ENCODE measurements at places on chromosomes 5 and 9.

DNA sequence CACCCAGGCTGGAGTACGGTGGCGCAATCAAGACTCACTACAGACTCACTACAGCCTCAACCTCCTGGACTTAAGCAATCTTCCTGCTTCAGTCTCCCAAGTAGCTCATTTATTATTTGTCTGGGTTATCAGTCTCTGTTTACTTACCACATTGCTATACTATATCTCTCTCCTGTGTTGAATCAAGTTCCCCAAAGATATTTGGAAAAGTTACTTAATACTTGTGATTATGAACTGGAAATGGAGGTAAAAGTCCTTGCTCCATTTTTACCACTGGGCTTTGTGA is 55.6 kb downstream of the ANGPTL2 start:
- H3K4me1 ChIP-seq = no peaks in the 10 kb centered on the region
- no peak overlapping the region for H3K27ac ChIP-seq
- H3K27me3 ChIP-seq = no peaks in the 10 kb centered on the region
- no peak overlapping the region for H3K4me3 ChIP-seq

DNA sequence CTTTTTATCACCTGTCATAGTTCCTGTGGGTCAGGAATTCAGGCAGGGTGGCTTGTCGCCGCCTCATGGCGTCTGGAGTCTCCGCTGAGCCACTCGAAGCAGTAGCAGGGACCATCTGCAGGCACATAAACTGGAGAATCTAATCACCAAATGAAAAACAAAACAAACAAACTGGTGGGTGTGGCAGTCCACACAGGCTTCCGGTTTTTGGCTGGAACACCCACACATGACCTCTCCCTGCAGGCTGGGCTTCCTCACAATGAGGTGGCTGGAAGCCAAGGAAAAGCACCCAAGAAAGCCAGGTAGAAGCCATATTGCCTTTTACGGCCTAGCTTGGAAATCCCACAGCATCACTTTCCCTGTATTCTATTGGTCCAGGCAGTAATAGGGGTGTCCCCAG is 197.0 kb downstream of the SYK start:
- no peak overlapping the region for H3K4me3 ChIP-seq
- H3K4me1 ChIP-seq = no peaks in the 10 kb centered on the region
- no peak overlapping the region for H3K27ac ChIP-seq

- no peaks in the 10 kb centered on the region for H3K27me3 ChIP-seq
- H3K4me1 ChIP-seq = no peaks in the 10 kb centered on the region
- H3K27ac ChIP-seq = no peak overlapping the region
- no peak overlapping the region for H3K4me3 ChIP-seq
These were observed 981.5 kb downstream of the PTPRD start for GRCh38 chr9:9631284-9631683.

GRCh38 chr5:145350513-145350912 is 484.6 kb downstream of the PRELID2 start:
- H3K27me3 ChIP-seq = no peaks in the 10 kb centered on the region
- no peak overlapping the region for H3K4me3 ChIP-seq
- H3K36me3 ChIP-seq = no peaks in the 10 kb centered on the region
- H3K4me1 ChIP-seq = peaks cover 1% of the 10 kb centered on the region

GRCh38 chr5:158382473-158382872 is 523.5 kb upstream of the CLINT1 start:
- H3K36me3 ChIP-seq = no peaks in the 10 kb centered on the region
- H3K27me3 ChIP-seq = no peaks in the 10 kb centered on the region
- no peak overlapping the region for H3K4me3 ChIP-seq
- H3K4me1 ChIP-seq = no peaks in the 10 kb centered on the region
- DNase-seq = no peak

DNA sequence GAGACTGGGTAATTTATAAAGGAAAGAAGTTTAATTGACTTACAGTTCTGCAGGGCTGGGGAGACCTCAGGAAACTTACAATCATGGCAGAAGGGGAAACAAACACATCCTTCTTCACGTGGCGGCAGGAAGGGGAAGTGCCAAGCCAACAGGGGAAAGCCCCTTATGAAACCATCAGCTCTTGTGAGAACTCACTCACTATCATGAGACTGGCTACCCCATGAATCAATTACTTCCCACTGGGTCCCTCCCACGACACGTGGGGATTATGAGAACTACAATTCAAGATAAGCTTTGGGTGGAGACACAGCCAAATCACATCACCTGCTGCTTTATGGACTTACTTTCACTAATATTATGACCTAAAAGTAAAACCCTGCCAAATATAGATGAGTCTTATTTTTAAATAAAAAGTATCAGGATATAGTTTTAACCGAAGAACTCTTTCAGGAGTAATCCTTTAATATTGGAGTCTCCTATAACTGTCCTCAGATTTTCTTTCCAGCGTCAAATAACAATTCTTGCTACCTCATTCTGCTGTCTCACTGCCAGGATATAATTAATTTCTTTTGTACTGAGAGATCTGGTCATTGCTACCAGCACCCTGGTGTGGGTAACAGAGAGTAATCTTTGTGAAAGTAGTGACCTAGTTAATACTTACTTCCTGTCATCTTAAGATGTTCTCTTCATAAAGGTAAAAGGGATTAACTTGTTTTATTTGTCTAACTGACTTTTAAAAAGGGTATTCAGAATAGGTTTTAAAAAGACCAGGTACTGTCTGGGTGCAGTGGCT is 68.6 kb downstream of the NLN start:
- no peak overlapping the region for H3K27ac ChIP-seq
- H3K27me3 ChIP-seq = no peaks in the 10 kb centered on the region

DNA sequence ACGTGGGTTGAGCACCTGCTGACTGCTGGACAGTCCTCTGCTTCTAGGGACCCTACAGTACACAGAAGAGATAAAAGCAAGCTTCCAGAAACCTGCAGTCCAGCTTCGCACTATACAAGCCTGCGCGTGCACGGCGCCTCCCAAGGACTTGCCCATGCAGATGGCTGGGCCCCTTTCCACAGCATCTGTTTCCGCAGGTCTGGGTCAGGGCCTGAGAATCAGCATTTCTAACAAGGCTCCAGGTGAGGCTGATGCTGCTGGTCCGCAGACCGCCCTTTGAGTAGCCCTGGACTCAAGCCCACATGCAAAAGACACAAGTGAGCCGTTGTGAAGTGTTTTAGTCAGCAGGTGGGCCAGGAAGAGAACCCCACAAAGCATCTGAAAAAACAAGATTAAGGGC is 133.1 kb downstream of the HSD17B3 start:
- DNase-seq = no peak
- H3K4me3 ChIP-seq = no peak overlapping the region
- peaks cover 5% of the 10 kb centered on the region for H3K4me1 ChIP-seq

GRCh38 chr5:118447350-118447749 is 541.0 kb downstream of the DTWD2 start:
- no peak overlapping the region for H3K27ac ChIP-seq
- peaks cover 11% of the 10 kb centered on the region for H3K4me1 ChIP-seq
- no peaks in the 10 kb centered on the region for H3K36me3 ChIP-seq
- H3K27me3 ChIP-seq = no peaks in the 10 kb centered on the region

DNA sequence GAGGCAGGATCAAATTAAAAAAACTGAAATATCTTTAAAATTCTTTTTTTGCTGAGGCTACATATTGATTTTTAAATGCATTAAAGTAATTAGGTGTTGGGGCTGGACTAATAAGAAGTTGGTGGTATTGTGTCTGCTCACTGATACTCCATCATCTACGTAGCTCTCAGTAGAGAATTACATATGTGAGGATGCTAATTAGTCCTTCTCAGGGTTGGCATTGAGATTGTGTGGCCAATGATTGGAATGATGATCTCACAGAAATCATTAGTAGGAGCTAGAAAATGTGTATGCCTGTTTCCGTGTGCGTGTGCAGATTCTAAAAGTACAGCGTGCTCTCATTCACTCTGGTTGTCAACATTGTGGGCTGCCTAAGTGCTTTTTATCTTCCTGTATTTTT is 283.8 kb downstream of the SH3GL2 start:
- H3K36me3 ChIP-seq = no peaks in the 10 kb centered on the region
- no peak overlapping the region for H3K27ac ChIP-seq
- no peak for DNase-seq
- no peaks in the 10 kb centered on the region for H3K4me1 ChIP-seq
- H3K27me3 ChIP-seq = no peaks in the 10 kb centered on the region

- H3K36me3 ChIP-seq = no peaks in the 10 kb centered on the region
- no peaks in the 10 kb centered on the region for H3K4me1 ChIP-seq
These were observed 1.7 kb downstream of the KCNT1 start for GRCh38 chr9:135703726-135704125.

DNA sequence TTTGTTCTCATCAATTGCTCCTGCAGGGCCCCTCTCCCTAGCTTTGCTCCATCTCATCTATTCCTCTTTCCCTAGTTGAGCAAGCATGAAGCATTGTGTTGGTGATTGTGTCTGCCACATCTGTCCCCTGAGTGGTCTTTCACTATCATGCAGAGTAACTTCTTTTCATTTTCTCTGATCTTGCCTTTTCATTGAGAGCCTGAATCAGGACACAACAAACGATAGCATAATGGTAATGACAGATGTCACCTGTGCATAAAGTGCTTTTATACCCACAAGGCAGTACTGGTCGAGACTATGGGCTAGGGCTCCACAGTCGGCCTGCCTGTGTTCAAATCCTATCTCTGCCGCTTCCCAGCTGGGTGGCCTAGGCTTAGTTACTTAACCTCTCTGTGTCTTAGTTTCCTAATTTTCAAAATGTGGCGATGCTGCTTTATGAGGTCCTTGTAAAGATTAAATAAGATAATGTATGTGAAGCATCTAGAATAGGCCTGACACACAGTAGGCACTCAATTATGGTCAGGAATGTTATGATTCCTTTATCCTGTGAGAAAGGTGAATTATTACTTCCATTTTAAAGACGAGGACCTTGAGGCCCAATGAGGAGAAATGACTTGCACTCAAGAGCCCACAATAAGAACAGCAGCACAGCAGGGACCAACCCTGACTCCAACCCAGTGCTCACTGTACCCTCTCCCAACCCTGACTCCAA is 137.1 kb upstream of the ZNF618 start:
- no peaks in the 10 kb centered on the region for H3K27me3 ChIP-seq
- H3K36me3 ChIP-seq = no peaks in the 10 kb centered on the region
- no peak overlapping the region for H3K4me3 ChIP-seq
- no peak for DNase-seq
- no peak overlapping the region for H3K27ac ChIP-seq
- H3K4me1 ChIP-seq = no peaks in the 10 kb centered on the region

DNA sequence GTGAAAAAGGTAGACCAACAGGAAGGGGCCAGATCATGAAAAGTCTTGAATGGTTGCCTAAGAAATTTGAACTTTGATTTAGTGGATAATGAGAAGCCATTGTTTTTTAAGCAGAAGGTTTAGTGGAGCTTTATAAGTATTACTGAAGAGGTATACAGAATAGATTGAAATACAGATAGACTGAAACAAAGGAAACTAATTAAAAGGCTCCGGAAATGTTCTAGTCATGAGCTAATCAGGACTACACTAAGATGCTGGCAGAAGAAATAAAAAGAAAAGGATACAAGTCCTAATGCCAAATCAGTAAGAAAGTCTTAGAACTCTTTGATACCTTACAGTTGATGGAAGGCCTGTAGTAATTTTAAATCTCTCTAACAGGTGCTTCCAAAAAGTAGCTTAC is 45.7 kb upstream of the RFX3 start:
- no peak overlapping the region for H3K4me3 ChIP-seq
- DNase-seq = no peak
- H3K27ac ChIP-seq = no peak overlapping the region
- no peaks in the 10 kb centered on the region for H3K27me3 ChIP-seq
- H3K36me3 ChIP-seq = no peaks in the 10 kb centered on the region
- no peaks in the 10 kb centered on the region for H3K4me1 ChIP-seq
